ENCODE measurements at places on chromosomes 12 and 14. TPM values are rescaled to one million over a fixed set of nuclear protein-coding genes. Genes with fewer than 3 reads are reported as not detected.

Gene IL26
- total RNA-seq: not detected

Gene CAPS2
- 20.1 TPM for total RNA-seq

Gene PTPN6
- 4.4 TPM for total RNA-seq

Gene PTCSC3
- not detected for total RNA-seq

Gene GLS2
- total RNA-seq: 2.9 TPM

Gene CAMKK2
- total RNA-seq: 21.0 TPM

Gene LRFN5
- 0.12 TPM for total RNA-seq

Gene CHGA
- 0.77 TPM for total RNA-seq

Gene LYSET
- total RNA-seq: 17.2 TPM

Gene GYS2
- not detected for total RNA-seq

Gene BDKRB2
- 0.37 TPM for total RNA-seq

Data from neural progenitor cell (in vitro differentiated cells).